ENCODE measurements at places on chromosomes 4 and X.
A peak's percentile ranks its signal among the peaks of the same experiment; 100 is the strongest.

DNA sequence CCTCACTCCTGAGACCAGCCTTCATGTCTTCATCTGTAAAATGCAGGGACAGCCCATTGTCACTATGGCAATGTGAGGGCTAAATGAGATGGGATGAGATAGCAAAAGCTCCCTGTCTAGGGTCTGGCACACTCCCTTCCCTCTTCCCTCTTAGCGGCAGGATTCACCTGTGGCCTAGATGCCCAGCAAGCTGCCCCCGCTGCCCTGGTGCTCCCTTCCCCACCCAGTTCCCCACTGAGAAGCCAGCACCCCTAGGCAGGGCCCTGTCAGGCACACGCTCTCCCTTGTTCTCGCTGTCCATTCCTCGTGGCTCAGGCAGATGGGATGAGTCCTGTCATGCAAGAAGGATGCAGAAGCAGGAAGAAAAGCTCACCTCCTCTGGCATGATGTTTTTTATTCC, 49.2 kb upstream of the PJA1 start:
- DNase-seq = no peak

DNA sequence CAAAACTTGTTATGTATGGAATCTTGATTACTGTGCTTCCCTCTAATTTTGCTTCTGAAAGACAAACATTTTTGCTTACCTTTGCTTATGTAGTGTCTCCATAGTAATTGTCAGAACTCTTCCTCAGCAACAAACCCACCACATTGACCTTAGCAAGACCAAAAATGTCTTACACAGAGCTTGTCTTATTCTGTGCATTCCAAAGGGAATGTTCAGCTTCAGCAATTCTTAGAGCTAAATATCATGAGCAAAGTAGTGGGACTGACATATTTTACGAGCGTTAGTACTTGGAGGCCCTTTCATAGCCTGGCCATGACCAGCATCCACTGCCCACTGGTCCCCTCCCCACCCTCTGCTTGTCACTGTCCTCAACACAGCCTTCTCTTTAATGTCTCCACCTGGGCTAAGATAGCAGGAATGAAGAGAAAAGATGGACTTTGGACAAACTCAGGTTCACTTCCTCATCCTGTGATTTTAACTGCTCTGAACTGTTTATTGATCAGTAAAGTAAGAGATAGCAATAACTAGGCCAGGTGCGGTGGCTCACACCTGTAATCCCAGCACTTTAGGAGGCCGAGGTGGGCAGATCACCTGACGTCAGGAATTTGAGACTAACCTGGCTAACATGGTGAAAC, 15.5 kb upstream of the SH3D19 start:
- DNase-seq = no peak

- no peak for DNase-seq
These were observed 272.3 kb upstream of the RPS6KA3 start for GRCh38 chrX:20538974-20539373.

- peak; percentile 28 for DNase-seq
These were observed 831.5 kb downstream of the STIM2 start for GRCh38 chr4:27692158-27692557.

DNA sequence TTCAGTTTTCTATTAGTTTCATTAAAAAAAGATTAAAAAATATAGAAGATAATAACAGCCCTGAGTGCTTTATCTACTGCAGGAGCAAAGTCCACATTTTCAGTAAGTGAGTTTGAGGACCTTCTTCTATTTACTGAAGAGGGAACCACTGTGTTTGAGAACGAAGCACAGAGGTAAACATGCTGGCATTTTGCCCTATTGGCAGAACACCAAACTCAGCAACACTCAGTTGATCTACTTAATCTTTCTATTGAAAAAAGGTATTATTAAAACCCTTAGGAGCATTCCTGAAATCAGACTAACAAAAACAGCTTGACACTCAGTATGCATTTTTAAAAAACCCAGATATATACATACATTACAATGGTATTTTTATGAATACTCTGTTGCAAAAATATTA, 1496.7 kb downstream of the TECRL start:
- DNase-seq = no peak

- DNase-seq = no peak
These were observed 219.0 kb upstream of the CPEB2 start for GRCh38 chr4:14783011-14783877.

DNA sequence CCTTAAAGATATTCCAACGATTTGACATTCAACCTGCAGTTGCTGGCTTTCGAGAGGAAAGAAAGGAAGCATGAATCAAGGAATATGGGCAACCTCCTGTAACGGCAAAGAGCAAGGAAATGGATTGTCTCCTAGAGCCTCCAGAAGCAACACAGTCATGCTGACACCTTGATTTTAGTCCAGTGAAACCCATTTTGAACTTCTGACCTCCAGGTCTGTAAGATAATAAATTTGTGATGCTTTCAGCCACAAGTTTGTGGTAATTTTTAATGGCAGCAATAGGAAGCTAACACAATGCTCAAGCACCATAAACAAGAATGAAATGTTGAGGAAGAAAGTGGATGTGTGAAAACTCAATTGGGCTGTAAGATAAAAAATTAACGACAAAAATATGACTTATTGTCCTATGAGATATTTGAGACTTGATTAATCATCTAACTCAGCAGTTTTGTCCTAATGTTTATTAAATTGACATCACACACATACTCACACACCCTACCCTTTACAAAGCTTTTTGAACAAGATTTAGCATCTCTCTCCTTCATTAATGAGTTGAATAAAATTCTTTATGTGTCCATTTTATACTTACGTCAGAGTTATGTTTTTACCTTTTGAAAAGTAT, 857.2 kb upstream of the INTU start:
- no peak for DNase-seq

- no peak for DNase-seq
These were observed 3.7 kb upstream of the LCORL start for GRCh38 chr4:18025288-18025687.

DNA sequence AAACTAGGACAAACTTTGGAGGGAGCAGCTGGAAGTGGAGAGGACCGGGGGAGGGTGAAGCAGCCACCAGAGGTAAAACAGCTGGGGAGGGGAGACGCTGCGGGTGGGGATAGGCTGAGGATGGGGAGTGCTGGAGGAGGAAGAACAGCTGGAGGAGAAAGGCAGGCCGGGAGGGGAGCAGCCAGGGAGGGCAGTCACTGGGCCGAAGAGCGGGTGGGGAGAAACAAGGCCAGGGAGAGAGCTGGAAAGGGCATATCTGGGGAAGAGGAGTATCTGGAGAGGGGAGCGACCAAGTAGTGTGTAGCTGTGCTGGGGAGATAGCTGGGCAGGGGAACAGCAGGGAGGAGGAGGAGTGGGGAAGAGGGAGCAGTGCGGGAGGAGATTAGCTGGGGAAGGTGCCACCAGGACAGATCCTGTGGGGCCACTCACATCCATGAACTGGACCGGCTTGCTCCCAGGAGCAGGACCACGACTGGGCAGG, 2.7 kb downstream of the SLC38A5 start:
- no peak for DNase-seq

- DNase-seq = no peak
These were observed 49.3 kb downstream of the KDR start for GRCh38 chr4:55075823-55076716.

GRCh38 chr4:19927381-19927780, 324.3 kb upstream of the SLIT2 start:
- no peak for DNase-seq

DNA sequence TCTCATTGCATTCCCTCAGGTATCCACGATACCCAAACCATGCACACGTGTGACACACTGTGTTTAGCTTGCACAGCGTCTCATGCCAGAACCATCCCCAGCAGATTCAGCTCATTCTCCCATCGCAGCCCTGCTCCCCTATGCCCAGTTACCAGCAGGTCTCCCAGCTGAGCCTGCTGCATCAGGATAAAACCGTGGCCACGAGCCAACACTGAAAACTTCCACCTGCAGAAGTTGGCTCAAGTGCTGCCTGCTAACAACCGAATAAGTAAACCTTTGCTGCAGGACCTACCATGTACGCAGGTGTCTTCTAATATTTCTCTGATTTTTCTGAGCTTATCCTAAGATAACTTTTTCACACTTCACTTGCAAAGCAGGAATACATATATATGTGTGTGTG, 120.4 kb upstream of the STS start:
- DNase-seq = no peak

GRCh38 chr4:47729131-47729680, 108.7 kb downstream of the CORIN start:
- no peak for DNase-seq

GRCh38 chr4:14087921-14088320, 460.4 kb upstream of the BOD1L1 start:
- DNase-seq = no peak

GRCh38 chr4:172785613-172786012, 383.0 kb upstream of the GALNT7 start:
- DNase-seq = no peak

GRCh38 chr4:128981377-128981776, 112.0 kb downstream of the SCLT1 start:
- DNase-seq = no peak

GRCh38 chr4:40462326-40462725, 127.2 kb downstream of the CHRNA9 start:
- DNase-seq = peak; percentile 10

DNA sequence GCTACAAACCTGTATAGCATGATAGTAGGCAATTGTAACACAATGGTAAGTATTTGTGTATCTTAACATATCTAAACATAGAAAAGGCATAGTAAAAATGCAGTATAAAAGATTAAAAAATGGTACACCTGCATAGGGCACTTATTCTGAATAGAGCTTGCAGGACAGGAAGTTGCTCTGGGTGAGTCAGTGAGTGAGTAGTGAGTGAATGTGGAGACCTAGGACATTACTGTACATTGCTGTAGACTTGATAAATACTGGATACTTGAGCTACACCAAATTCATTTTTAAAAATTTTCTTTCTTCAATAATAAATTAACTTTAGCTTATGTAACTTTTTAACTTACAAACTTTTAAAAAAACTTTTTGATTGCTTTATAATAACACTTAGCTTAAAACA, 68.2 kb upstream of the MAML3 start:
- no peak for DNase-seq

- no peak for DNase-seq
These were observed 298.6 kb upstream of the PPARGC1A start for GRCh38 chr4:24188459-24188858.

GRCh38 chr4:128130621-128131020, 69.5 kb downstream of the LARP1B start:
- DNase-seq = no peak

DNA sequence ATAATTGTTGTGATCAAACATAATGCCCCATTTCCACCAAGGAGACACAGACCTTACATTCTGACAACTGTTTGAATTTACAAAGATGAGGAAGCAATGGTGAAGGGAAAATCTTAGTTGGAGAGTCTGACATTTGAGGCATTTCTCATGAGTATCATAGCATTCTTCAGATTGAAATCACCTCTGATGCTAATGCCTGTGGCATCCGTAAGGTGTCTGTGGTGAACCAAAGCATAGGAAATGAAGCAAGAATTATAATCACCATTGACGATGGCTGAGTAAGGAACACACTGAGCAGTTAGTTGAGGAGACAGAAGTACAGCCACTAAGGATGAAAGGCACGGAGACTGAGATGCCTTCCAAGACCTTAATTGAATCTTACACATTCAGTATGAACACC, 575.7 kb downstream of the TRIML1 start:
- DNase-seq = no peak

DNA sequence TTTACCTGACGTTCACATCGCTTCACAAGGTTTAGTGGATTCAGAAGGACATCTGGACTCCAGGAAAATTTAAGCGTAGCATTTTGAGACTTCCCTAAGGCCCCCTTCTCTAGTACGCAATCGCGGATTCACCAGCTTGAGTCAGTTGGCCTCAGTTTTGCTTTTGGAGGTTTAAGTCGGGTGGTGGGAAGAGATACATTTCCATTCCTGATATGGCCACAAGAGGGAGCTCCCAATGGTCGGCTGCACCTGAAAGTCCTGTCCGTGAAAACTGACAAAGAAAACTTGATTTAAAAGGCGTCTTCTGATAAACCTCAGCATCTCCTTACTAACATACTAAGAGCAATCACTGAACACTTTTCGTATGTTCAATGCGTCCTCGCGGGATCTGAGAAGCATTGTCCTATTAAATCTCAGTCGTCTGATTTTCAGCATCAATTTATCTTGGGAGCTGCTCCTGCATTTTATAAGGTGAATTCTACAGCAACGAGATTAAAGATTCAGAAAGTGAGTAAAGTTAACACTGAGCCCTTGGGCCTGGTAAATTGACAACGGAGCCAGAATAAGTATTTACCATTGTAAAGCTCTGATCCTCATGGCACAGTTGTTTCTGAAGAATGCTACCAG, 50.6 kb downstream of the LGI2 start:
- DNase-seq = peak; percentile 82

DNA sequence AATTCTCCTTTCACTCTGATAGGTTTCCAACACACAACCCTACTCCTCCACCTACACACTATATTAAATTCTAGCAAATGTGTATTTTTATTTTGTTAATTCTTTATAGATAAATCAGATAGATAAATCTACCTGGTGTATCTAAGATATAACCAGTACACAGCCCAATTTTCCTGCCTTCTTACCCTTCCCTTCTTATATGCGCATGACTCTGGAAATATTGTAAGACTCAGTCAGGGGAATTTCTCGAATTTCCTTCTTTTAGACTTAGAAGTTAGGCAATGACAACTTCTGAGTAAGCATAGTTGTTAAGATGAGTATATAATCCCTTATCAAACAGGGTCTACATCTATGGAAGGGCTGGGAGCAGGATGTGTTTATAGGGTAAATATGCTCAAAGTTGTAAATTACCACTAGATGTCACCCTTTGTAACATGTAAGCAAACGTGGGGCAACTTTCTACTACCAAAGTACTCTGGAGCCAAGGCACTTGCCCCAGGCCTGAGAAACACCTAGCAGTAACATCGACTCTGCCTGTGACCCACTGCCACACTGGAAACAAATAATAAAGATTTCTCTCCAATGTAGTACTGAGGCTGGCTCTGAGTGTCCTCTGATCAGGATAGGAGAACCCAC, 444.7 kb downstream of the IQCM start:
- peak; percentile 43 for DNase-seq

GRCh38 chr4:83852085-83852451, 316.2 kb downstream of the GPAT3 start:
- DNase-seq = no peak

DNA sequence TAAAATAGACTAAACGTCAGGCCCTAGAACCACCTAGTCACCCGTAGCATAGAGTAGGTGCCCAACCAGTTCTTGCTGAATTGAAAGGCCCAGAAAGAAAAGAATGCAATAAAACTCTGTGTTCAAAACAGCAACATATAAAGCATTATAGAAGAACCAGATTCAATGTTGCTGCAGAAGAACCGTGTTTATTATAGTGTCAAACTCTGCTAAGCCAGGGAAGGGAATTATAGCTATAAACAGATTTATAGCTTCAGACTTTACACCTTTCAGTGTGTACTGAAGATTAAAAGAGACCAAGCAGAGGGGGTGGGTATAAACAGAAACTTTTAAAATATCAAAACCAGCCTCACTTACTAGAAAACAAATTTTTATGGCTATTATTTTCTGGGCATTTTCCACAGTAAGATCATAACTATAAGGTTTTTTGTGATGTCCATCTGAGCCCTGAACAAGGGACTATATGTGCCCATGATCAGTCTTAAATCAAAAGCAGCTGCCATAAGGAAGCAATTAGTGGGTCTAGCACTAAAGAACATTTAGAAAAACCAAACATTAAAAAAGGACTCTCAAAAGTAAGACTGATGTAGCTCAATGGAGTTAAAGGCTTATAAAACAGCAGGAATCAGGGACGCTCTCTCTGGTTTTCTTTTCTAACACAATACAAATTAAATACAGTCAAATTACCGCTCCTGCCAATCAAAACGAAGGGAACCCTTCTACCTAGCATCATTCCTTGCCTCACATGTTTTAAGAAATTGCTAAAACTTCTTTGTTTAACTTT, 219.7 kb upstream of the ETNPPL start:
- DNase-seq = no peak
